ENCODE measurements at places on chromosomes 6 and 20.

DNA sequence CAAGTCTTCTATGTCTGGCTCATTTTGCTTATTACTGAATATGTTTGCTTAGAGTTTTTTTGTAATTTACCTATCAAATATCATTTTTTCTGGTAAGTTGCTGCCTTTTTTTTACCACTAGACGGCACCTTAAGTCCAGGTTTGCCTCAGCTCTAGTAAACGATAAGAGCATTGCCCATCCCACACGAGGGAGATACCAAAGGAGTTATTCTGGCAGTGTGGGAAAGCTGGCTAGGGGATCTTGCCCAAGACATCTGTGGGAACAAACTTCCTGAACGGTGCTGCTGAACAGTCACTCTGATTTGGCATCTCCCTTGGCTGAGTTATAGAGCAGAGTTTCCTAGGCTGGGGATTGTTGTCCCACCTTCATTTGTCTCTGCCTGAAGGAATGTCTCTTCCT is 306.4 kb downstream of the COL12A1 start:
- DNase-seq = no peak

GRCh38 chr20:3082955-3083952 is 1.3 kb downstream of the AVP start:
- no peak for DNase-seq

GRCh38 chr6:36241728-36242127 is 28.1 kb upstream of the PNPLA1 start:
- DNase-seq = no peak

DNA sequence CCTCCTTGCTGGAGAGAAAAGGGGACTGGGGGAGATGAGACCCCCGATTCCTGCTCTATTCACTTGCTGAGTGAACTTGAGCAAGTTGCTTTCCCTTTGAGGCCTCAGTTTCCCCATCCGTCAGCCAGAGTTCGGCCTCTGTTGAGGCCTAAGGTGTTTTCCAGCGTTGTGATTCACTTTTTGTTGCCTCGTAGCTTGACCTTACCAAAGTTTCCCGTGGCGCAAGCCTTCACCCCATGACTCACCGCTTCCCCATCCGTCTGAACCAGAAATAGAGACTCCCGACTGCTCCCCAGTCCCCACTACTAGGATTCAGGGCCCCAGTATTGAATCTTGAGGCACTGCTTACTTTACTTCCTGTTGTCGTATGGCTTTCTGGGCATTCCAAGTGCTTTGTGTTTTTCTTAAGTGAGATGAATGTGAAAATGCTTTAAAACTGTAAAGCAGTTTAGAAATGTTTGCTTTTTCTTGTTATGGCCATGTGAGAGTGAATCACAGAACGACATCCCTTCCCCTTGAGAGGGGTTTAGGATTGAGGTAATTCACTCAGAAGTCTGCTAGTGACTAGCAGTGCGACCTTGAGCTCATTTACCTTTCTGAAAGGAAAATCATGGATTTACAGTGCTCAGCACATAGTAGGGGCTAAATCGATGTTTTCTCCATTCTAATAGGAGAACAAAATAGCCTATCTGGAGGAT is 1.2 kb downstream of the CHMP4B start:
- peak; percentile 85 for DNase-seq

DNA sequence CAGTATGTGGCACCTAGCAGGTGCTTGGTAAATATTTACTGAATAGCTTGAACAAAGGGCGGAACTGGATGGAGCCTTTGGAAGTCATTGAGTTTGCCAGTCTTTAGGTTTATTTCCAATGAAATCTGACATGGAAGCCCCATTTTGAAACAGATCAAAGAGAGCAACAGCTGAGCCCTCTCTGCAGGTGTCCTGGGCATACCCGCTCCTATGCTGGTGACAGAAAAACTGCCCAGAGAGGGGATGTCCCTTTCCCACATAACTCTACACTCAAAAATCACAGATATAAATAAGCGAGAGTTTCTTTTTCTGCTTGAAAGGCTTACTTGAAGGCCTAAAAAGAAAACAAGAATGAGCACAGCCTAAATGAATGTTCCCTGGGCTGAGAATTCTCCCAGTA is 53.0 kb upstream of the RALY start:
- no peak for DNase-seq

DNA sequence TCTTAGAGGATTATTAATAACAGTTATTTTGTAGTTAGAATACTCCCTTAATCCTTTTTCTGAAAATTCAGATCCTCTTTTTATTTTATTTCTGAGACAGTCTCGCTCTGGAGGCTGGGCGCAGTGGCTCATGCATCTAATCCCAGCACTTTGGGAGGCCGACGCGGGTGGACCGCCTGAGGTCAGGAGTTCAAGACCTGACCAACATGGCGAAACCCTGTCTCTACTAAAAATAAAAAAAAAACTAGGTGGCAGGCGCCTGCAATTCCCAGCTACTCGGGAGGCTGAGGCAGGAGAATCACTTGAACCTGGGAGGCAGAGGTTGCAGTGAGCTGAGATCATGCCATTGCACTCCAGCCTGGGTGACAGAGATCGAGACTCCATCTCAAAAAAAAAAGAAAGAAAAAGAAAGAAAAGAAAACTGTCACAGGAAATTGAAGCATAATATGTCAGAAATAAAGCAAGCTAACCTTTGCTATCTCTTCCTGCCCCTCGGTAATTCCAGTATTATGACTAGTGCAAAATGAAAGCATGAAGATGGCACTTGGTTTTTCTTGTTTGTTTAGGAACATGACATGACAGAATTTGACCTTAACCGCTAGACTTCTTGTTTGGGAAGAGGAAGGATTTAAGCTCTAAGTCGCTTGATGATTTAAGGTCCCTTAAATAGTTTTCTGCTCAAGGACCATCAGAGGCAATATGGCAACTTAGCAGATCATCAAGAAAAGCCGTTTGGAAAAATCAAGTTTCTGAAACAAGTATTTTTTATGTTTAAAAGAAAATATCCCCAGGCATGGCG is 1.8 kb upstream of the RBM39 start:
- DNase-seq = no peak

DNA sequence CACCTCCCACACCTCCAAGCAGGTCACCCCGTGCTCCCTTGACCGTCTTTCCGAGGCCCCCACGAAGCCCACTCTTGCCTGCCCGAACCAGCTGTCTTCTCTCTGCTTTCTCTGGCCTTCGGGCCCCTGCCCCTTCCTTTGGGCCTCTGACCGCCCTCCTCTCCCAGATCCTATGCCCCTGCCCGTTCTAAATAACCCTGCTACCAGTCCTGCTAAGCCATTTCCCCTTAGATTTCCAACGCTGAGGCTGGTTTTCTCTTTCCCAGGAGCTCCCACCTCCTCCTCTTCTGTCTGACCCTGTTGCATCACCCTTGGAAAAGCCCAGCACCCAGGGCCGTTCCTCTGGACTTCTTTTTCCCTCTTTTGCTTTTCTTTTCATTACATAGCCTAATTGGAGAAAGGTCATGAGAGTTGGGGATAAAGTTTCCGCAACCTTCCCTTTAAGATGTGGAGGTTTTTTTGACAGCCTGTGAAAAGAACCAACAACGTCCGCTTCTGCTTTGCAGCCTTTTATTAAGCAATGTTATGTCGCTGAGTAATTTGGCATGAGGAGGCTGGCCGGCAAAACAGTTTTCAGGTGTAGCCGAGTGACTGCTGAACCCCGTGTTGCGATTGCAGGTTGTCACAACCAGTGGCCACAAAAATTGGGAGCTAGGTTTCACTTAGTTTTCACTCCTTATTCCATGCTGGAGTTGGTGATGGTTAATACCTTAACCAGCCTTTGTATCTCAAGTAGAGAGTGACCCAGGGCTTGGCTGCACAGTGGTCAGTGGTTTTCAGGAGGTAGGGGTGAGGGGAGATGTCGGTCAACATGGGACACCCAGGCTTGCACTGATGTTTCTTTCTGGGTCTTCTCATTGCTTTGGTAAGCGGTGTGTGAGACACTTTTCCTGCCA is 970 bp downstream of the BLTP3A start:
- no peak for DNase-seq

DNA sequence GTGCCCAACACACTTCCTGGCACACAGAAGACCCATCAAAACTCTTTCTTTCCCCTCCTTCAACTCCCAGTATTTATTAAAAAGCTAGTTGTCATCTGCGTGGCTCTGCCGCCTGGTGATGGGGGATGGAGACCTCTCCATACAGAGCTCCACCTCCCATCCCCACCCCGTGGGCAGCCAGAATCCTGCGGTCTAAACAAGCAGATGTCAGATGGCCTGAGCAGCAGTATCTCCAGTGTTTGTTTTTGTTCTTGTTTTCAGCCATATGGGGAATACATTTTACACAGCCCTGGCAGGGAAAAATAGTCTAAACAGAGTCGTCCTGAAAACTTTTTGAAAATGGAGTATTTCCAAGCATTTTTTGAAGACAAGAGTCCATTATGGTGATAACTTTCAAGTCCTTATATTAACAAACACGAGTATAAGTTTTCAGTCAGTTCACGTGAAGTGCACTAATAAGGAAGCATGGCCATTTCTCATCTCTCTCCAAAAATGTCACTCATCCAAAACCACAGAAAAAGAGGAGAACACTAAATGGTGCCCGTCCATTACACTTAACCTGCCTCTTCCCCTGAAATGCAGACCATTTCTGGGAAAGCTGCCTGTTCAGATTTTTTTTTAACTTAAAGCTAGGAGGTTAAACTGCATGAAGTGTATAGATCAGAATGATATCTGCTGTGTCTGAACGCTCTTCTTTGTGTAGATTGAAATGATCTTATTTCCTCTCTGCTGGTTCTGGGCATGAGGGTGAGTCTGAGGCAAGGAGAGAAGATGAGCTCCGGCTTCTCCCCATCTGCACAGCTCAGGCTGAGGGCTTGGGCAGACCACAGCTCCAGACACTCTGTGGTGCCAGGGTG is 91.0 kb downstream of the TCP11 start:
- DNase-seq = peak; percentile 50

DNA sequence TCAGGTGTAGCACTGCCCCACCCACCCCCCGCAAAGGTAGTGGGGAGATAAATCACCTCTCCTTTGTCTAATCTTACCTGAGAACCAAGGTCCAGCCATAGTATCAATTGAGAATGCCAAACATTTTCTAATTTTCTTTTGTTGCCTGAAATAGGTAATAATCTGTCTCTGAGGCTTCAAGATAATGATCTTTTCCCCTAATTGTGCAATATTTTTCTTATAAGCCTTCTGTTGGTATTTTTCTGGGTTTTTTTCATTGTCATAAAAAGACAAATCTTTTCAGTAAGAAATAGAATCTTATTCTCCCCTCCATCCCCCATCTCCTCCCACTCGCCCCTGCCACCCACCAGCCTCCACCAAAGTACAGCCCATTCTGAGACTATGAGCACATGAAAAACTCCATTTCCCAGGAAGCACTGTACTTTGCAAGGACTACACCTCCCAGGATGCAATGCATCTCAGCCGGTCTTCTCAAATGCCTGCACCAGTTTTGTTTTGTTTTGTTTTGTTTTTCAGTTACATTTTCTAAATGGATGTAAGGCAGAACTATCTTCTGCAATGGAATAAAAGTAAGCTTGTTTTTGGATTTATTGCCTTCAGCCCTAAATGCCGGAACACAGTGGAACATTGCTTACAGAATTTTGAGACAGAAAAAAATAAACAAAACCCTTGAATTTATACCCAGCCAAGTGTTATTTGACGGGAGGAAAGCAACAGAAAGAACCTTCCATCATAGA is 268.0 kb downstream of the TFAP2A start:
- DNase-seq = no peak

- DNase-seq = no peak
Observed at GRCh38 chr6:159790956-159791598, 810 bp downstream of the MRPL18 start.

DNA sequence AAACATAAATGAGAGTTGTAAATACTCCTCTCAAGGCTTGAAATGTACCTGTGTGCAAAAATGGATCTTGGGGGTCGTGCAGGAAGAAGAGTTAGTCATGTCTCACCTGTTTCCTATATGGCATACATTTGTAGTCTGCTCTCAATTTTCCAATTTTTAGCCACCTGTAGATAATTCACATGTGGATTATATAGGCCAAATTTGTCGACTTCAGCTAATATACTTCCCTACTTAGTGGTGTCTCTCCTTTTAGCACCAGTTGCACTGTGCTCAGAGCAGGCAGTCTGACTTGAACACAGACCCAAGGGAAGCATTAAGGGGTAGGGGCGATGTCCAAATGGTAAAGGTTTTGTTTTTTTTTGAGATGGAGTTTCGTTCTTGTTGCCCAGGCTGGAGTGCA is 1.9 kb downstream of the RBM24 start:
- DNase-seq = no peak

GRCh38 chr6:128078276-128078675 is 177.4 kb upstream of the THEMIS start:
- no peak for DNase-seq

GRCh38 chr6:112501705-112502104 is 154.6 kb downstream of the RFPL4B start:
- DNase-seq = no peak

GRCh38 chr6:39068391-39068790 is 19.8 kb downstream of the GLP1R start:
- DNase-seq = no peak

- no peak for DNase-seq
Observed at GRCh38 chr6:161498359-161498758, 224.5 kb upstream of the AGPAT4 start.

- DNase-seq = peak; percentile 85
Observed at GRCh38 chr20:51447097-51447764, 95.3 kb downstream of the NFATC2 start.

- DNase-seq = no peak
Observed at GRCh38 chr20:1627200-1627550, 7.4 kb upstream of the SIRPB1 start.

DNA sequence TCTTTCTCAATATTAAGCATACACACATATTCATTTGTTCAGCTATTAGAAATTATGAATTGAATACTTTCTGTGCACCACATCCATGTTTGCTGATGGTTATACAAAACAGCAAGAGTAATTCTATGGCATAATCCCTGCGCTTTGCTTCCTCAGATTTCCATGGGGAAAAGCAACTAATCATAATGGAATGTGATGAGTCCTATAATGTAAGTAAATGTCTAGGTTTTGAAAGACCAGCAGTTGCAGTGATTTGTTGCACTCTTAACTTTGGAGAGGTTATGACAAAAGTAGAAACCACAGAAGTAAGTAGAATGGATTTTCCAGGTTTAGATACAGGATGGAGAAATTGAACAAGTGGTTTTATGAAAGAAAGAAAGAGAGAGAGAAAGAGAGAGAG is 652.1 kb downstream of the CBLN4 start:
- no peak for DNase-seq

DNA sequence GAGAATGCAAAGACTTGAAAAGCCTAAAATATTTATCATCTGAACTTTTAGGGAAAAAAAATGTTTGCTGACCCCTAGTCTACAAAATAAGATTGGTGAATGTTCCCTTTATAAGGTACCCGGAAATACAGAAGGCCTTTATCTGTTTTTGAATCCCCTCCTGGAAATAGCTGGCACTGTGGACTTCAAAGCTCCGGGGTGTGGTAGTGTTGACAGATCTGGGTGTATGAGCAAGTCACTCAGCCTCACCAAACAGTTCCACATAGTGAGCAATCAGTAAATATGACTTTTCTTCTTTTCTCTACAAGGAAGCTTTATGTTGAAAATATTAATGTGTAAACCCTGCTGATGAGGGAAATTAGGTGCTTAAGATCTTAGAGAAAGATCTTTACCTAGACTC is 29.2 kb upstream of the HTR1B start:
- DNase-seq = no peak

Data from suprapubic skin (tissue), 4 donors.